ENCODE measurements at places on chromosomes 4 and X.

GRCh38 chr4:92812652-92813051, 508.9 kb downstream of the GRID2 start:
- DNase-seq: no peak

- DNase-seq: no peak
Observed at GRCh38 chr4:38044060-38044459, 83.9 kb downstream of the PTTG2 start.

GRCh38 chrX:110851780-110852179, 56.2 kb upstream of the CHRDL1 start:
- no peak for DNase-seq

- no peak for DNase-seq
Observed at GRCh38 chr4:135267148-135267865, 1065.7 kb upstream of the PABPC4L start.

- no peak for DNase-seq
Observed at GRCh38 chr4:166836865-166837264, 397.4 kb downstream of the SPOCK3 start.

DNA sequence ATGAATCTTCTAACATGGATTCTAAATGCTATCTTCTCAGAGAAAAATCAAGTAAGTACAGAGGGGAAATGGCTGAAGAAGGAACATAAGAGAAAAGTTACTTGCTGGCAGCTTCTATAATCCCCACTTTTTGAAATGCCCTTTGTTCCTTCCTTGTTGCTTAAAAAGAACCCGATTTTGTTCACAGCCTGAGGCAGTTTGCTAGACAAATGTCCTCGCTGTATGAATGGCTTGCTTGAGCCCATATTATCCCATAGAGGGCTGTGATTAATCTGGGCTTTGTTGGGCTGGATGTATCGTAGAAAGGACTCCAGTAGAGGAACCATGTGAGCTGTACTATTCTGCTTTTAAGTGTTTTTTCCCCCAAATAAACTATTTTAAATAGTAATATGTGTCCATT, 134.3 kb upstream of the FGF13 start:
- no peak for DNase-seq

- no peak for DNase-seq
Observed at GRCh38 chr4:147378780-147379179, 102.1 kb upstream of the EDNRA start.

GRCh38 chr4:148044912-148045352, 313.0 kb downstream of the ARHGAP10 start:
- no peak for DNase-seq

GRCh38 chrX:15790769-15791290, 546 bp downstream of the ZRSR2 start:
- no peak for DNase-seq

GRCh38 chrX:21991504-21991903, 40.6 kb upstream of the PHEX start:
- DNase-seq: no peak

- DNase-seq: no peak
Observed at GRCh38 chr4:6658209-6658595, 17.7 kb downstream of the MRFAP1 start.

DNA sequence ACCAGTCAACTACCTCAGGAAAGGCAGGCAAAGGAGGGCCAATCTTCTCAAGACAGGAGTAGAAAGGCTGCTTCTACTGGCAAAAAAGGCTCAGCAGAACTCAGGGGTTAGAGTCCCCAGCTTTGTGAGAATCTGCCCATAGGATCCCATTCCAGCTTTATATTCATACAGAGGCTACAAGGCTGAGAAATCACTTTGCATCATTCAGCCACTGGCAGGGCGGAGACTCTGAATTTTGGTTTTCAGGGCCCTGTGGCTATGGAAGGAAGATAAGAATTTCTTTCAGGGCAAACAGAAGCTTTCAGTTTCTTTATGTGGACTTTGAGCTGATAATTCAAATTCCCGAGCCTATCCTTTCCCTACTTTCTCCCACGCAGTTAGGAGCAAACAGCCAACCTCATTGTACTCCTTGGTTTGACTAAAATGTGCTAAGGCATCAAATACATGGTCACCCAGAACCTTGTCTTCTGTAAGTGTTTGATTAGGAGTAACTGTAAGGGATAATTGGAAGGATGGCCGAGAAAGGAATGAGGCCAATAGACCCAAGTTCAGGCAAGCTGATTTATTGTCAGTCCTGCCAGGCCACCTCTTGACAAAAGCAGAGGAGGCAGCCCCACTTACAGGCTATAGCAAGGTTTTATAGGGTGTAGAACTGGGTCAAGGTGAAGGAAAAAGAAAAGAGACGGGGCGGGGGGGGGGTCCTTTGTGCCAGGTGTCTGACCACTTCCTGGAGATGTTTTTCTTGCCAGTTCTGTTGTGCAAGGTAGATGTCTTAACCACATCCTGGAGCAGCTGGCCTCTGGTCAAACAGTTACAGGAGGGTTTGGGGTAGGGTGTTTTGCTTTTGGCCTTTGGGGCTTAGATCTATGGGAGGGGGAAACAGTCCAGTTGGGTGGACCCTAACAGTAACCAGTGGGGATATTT, 165.3 kb upstream of the PPP1R2C start:
- peak; percentile 47 for DNase-seq

DNA sequence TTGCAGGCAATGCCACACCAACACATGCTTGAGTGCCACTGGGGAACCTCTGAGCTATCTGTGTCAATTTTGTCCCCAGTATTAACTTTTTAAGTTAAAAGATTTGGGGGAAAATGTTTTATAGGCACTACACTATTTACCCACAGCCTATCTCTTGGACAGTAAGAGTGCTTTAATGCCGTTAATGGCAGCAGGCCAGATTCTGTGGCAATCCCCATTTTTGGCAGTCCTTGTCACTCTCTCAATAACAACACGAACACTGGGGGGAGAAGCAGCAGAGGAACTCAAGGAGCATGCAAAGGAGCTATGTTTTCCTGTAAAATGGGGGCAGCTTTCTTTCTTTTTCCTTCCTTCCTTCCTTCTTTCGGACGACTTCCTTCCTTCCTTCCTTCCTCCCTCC, 168.6 kb downstream of the NSUN7 start:
- DNase-seq: no peak

GRCh38 chr4:11468901-11469300, 40.2 kb upstream of the HS3ST1 start:
- no peak for DNase-seq

GRCh38 chr4:145979160-145979559, 40.5 kb upstream of the ZNF827 start:
- DNase-seq: no peak

DNA sequence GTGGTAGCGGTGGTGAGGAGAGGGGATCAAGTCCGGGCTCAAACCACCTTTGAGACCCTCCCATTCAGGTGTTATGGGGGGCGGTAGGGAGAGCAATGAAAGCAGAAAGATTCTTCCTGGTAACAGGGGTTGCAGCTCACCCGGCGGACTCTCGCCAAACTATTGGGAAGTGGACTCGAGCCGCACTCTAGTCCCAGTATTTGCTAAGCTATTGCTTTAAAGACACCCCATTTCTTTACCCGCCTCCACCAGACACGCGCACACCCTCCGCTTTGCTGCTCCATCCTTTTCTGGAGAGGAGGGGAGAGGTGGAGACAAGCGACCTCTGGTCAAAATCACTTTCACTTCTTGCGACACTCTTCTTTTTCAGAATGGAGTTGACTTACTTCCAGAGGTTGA, 625 bp upstream of the GABRA4 start:
- no peak for DNase-seq

DNA sequence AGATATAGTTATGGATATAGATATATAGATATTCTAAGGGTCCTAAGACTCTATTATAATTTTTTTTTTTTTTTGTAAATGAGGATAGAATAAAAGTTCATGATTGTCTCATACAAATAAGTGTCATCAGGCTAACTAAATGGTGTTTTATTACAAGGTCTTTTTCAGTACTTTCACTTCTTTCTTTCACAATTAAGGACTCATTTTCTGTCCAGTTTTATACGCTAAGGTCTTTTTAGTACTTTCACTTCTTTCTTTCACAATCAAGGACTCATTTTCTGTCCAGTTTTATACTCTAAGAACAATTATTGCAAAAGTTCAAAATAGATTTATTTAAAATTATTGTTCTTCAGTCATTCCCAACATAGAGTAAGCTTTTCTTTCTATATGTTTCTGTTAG, 32.7 kb downstream of the RUFY3 start:
- no peak for DNase-seq

- DNase-seq: no peak
Observed at GRCh38 chrX:69031971-69032391, 133.3 kb downstream of the PJA1 start.

- no peak for DNase-seq
Observed at GRCh38 chrX:17579026-17579425, 158.3 kb upstream of the SCML1 start.

DNA sequence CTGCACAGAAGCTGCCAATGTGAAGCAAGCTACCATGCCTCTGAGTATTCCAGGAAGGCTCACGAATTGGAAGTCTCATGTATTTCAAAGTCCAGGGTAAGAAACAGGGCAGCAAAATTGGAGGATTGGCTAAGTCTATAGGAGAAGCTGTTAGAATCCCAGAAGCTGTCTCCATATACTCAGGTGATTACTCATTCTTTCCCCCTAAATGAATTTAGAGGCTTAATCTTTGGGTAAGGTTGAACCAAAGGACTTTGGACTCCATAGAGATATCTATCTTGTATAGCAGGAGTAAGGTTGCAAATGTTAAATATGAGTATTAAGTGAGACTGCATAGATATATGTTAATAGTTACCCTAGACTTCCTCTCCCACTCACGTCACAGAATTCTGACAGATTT, 36.3 kb downstream of the STBD1 start:
- no peak for DNase-seq

DNA sequence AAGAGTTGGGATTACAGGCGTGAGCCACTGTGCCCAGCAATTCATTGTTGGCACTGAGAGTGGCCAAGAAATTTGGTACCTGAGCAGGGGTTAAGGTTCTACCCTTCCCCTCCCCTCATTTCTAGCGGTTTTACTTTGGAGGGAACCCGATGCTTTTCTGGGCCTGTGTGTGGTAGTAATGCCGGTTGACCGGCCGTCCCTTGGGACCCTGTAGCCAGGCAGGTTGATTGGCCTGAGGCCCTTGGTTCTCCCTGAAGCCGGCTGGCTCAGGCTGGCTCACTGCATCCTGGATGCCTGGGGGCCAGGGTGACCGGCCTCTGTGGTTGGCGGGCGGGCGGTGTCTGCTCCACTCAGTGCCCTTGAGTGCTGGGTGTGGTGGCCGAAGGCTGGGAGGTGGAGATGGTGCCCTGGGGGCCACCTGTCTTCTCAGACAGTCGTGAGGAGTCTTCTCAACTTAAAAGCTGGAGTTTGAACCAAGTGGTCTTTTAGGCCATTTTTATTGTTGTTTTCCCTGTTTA, 45.6 kb downstream of the RGS12 start:
- DNase-seq: no peak

DNA sequence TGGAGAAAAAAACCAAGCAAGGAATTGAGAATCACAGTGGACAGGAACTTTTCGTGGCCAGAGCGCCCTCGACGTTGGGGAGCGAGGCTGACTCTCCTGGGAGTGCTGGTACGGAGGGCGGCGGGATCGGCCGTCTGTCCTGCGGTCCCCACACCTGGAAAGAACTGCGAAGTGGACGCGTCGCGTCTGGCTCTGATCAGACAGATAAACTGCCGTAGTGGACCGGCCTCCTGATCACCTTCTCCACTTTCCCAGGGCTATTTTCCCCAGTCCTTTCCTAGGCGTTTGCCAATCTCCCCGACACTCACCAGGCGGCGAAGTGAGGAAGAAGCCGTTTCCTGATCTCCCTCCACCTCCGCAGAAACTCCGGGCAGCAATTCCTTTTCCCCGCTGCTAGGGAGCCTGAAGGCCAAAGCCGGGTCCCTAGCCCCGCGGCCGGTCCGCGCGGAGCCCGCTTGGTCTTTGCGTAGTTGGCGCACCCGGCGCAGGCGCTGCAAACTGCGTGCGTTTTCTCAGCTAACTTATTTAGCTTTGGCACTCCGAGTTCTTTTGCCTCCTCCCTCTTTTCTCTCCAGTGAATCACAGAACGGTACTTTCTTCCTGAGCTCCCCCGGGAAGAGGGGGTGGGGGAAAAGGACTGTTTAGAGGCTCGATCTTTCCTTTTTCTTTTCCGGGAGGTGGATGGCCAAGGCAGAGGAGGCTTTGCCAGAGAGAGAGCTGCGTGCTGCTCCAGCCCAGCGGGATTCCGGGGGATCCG, at the start of gene ARSJ:
Gene ARSJ, minus strand, starts transcription at position 500 of the 757 bp plus-strand sequence. CDS start 813 bp downstream, outside the sequence.
- DNase-seq: peak; percentile 57

DNA sequence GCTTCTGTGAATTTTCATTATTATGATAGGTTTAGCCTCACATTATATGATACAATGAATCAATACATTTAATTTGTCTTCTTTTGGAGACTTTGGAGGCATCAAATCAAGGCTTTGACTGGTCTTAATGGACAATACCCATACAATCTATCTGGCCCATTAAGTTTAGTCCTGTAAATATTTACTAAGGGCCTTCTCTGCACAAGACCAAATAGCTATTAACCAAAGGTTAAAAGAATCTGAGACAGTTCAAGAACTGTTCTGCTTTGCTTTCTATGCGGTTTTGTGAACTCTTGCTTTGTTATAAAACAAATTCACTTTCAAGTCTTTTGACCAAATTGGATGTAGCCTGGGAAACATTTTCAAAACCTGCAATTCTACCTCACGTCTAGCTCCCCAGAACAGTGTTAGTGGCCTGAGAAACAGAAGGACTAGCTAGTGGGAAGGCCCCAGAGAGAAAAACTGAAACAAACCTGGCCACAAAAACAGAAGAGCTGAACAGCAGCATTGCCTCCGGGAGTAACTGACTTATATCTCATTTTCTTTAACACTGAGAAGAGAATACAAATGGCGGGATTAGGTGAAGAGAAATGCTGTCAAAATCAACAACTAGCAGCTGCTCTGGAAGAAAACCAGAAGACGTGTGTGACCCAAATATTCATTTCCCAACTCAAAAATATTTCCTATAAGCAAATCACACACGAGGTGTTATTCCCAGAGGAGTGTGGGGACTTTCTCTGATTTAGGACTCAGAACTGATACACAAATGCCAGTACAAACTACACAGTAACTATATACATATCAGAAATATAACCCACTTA, 548 bp downstream of the TLR1 start:
- DNase-seq: no peak

DNA sequence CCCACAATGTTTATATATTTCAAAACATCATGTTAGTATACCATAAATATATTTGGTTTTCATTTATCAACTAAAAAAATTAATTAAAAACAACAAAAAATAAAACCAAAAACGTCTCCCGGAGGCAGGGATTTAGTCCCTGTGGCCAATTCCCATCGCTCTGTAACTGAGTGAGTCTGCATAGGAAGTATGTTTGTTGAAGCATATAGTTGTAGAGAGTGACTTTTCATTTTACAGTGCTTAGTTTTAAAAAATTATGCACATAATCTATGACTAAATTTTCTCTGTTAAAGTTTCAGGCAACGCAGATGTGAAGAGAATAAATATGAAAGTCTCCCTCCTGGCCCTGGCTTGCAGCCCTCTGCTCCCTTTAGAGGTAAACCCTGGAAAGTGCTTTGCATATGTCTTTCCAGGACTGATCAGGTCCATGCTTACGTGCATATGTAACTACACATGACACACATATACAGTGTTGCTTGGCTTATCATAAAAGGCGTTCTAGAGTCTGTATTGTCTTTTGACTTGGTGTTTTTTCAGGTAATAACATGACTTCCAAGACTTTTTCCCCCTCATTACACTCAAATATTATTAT, 63.4 kb upstream of the SORBS2 start:
- no peak for DNase-seq
